ENCODE measurements at places on chromosomes 1 and 21. TPM values are rescaled to one million over a fixed set of nuclear protein-coding genes. Genes with fewer than 3 reads are reported as not detected.

- H3K27ac ChIP-seq: no peak overlapping the region
- no peak overlapping the region for H3K4me3 ChIP-seq
- H3K27me3 ChIP-seq: peaks cover 8% of the 10 kb centered on the region
- peaks cover 11% of the 10 kb centered on the region for H3K4me1 ChIP-seq
These were observed 20.2 kb upstream of the COL6A2 start for GRCh38 chr21:46077674-46078101.

DNA sequence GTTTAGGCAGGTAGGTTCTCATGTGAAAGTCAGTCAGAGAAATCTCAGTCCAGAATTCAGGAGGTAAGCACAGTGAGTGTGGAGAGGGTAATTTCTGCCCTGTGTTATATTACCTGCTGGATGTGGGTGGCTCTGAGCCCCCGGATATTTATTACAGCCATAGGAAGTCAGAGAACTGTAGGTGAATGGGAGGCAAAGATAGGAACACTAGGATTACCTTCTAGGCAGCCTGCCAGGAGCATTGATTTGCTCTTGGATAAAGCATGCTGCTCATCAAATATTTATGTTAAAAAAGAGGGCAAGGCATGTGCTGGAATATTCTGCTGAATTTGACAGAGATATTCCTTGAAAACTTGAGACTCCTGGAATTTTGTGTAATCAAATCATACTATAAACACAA lies 8.5 kb downstream of the GNG12 start:
- peaks cover 5% of the 10 kb centered on the region for H3K36me3 ChIP-seq
- no peaks in the 10 kb centered on the region for H3K27me3 ChIP-seq
- H3K27ac ChIP-seq: no peak overlapping the region
- peaks cover 5% of the 10 kb centered on the region for H3K4me1 ChIP-seq
- DNase-seq: no peak
- no peak overlapping the region for H3K4me3 ChIP-seq

DNA sequence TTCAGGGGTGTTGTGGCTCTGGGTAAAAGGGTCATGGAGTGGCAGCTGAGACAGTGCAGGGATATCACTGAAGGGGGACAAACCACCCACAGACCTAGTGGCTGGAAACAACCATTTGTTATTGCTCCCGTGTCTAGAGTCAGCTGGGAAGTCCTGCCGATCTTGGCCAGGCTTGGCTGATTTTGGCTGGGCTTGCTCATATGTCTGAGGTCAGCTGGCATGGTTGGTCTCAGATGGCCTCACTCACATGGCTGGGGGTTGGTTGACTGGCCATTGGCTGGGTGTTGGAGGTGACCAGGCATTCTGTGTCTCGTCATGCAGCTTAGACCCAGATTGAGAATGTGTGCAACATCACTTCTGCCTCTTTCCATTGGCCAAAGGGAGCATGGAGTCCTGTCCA lies 203.8 kb upstream of the POU3F1 start:
- H3K27ac ChIP-seq: no peak overlapping the region
- no peak overlapping the region for H3K4me3 ChIP-seq
- DNase-seq: no peak
- H3K4me1 ChIP-seq: peaks cover 6% of the 10 kb centered on the region
- no peaks in the 10 kb centered on the region for H3K36me3 ChIP-seq

- H3K4me1 ChIP-seq: peaks cover 12% of the 10 kb centered on the region
- no peak overlapping the region for H3K4me3 ChIP-seq
- H3K27ac ChIP-seq: no peak overlapping the region
- peaks cover 6% of the 10 kb centered on the region for H3K36me3 ChIP-seq
- no peak for DNase-seq
- H3K27me3 ChIP-seq: peaks cover 10% of the 10 kb centered on the region
These were observed 38.6 kb upstream of the TSPEAR start for GRCh38 chr21:44749759-44750674.

GRCh38 chr1:87121711-87122163 lies 206.9 kb upstream of the LMO4 start:
- peaks cover 9% of the 10 kb centered on the region for H3K4me1 ChIP-seq
- H3K4me3 ChIP-seq: no peak overlapping the region
- no peaks in the 10 kb centered on the region for H3K27me3 ChIP-seq
- DNase-seq: no peak
- H3K27ac ChIP-seq: no peak overlapping the region
- H3K36me3 ChIP-seq: no peaks in the 10 kb centered on the region

- H3K4me3 ChIP-seq: peak overlapping the region; percentile 73
- DNase-seq: peak; percentile 72
- H3K27ac ChIP-seq: no peak overlapping the region
- H3K4me1 ChIP-seq: peaks cover 30% of the 10 kb centered on the region
- H3K27me3 ChIP-seq: no peaks in the 10 kb centered on the region
These were observed 743 bp downstream of the PHF13 start for GRCh38 chr1:6614019-6614928.

DNA sequence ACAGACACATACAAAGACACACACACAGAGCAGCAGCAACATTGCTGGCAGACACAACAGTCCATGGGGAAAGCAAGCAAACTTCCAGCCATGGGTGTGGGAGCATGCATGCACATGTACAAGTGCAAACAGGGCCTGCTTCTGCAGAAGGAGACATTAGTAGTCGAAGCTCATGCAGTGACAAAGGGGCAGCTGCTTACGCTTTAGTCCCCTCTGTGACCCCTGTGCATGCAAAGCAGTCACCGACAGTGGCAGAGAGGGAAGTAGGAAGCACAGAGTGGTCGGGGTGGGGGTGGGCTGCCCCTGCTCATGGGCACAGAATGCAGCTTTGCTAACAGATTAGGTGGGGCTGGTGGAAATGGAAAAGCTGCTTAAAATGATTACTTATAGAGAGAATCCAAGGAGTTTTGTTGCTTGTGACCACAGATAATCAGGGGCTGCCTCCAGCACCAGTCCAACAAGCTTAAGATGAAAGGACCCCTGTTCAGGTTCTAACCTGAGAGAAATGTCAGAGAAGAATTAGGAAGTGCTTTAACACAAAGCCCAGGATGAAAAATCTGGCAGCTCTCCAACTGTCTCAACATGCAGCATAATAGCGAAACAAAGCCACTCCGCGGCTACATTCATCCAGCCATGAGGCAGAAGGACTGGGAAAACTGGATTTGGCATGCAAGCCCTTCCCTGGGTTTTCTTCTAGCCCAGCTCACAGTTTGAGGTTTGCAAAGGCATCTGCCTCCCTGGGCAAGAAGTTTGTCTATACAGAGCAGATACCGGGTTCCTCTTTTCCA lies 378.9 kb downstream of the KCNH1 start:
- H3K27ac ChIP-seq: peak overlapping the region; percentile 85
- peaks cover 31% of the 10 kb centered on the region for H3K4me1 ChIP-seq
- peak; percentile 66 for DNase-seq
- H3K4me3 ChIP-seq: peak overlapping the region; percentile 16
- no peaks in the 10 kb centered on the region for H3K36me3 ChIP-seq

DNA sequence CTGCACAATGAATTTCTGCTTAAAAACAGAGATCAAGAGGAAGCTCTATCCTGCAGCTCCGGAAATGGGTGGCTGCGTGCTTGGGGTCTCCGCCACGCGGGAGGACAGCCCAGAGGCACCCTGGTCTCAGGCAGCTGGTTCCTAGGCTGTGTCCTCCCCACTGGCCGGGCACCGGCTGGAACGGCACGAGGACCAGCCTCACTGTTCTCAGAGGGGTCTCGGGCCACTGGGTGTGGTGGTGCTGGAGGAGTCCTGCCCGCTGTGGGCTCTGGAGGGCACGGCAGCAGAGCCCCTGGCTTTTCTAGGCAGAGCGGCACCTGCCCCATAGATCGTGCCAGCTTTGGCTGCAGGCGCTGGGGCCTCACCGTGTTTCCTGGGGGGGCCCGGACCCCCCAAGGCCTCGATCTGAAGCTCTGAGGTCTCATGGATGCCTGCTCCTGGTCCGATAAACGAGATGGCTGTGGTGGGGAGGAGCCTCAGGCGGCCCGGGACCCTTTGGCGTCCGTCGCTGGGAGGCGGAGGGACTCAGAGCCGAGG lies 8.2 kb upstream of the RNF223 start:
- H3K27ac ChIP-seq: no peak overlapping the region
- no peak overlapping the region for H3K4me3 ChIP-seq
- peak; percentile 34 for DNase-seq
- H3K36me3 ChIP-seq: peaks cover 3% of the 10 kb centered on the region
- H3K4me1 ChIP-seq: peaks cover 4% of the 10 kb centered on the region

DNA sequence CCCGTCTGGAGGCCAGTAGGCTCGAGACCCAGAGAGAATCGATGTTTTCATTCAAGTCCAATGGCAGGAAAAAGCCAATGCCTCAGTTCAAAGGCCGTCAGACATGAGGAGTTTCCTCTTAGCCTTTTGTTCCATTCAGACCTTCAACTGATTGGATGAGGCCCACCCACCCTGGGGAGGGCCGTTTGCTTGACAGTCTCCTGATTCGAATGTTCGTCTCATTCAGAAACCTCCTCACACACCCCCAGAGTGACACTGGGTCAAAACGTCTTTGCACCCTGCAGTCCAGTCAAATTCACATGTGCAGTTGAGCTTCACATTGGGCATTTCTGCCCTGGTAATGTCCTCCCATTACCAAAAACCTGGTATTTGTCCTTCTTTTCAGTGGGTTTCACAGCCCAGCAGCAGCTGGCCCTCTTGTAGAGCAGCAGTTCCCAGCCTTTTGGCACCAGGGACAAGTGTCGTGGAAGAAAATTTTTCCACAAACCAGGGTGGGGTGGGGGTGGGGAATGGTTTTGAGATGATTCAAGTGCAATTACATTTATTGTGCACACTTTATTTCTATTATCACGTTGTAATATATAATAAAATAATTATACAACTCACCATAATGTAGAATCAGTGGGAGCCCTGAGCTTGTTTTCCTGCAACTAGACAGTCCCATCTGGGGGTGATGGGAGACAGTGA lies 40.1 kb downstream of the RSPH1 start:
- DNase-seq: no peak
- H3K27ac ChIP-seq: no peak overlapping the region
- H3K4me3 ChIP-seq: no peak overlapping the region

GRCh38 chr1:65725064-65725463 lies 67.6 kb upstream of the PDE4B start:
- no peak overlapping the region for H3K27ac ChIP-seq
- no peak for DNase-seq
- H3K4me1 ChIP-seq: no peaks in the 10 kb centered on the region
- H3K4me3 ChIP-seq: no peak overlapping the region
- no peaks in the 10 kb centered on the region for H3K36me3 ChIP-seq

GRCh38 chr1:29800522-29800956 lies 564.2 kb downstream of the PTPRU start:
- peaks cover 14% of the 10 kb centered on the region for H3K4me1 ChIP-seq
- no peak for DNase-seq
- no peak overlapping the region for H3K27ac ChIP-seq
- H3K36me3 ChIP-seq: no peaks in the 10 kb centered on the region
- H3K27me3 ChIP-seq: peaks cover 33% of the 10 kb centered on the region

DNA sequence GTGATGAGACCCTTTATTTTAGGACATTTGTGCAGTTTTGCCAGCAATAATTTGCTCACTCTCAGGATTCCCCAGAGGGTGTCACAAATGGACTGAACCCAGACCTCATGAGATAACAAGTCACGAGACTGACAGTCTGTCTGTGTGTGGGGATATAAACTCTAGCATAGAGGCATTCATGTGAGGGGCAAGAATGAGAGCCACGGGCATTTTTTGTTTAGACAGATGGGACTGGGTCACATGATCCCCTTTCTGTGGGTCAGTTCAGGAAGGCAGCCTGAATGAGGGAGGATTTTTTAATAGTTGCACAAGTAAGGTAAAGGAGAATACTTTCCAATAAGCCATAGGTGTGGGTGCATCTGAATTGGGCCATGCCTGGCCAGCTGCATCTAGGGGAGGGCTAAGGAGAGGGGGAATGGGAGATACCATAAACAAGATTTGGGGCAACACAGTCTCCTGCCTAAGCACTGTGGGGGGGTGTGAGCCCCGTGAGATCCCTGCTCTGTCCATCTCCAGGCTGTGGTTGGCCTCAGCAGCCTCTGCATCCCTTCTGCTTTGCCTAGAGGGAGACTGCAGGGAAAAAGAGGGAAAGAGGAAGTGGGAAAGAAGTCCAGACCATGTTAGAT lies 66.6 kb downstream of the NAV1 start:
- H3K36me3 ChIP-seq: no peaks in the 10 kb centered on the region
- no peak overlapping the region for H3K4me3 ChIP-seq
- H3K27me3 ChIP-seq: no peaks in the 10 kb centered on the region
- DNase-seq: no peak
- no peak overlapping the region for H3K27ac ChIP-seq

- H3K27me3 ChIP-seq: no peaks in the 10 kb centered on the region
- H3K36me3 ChIP-seq: peaks cover 18% of the 10 kb centered on the region
- DNase-seq: no peak
These were observed 9.9 kb downstream of the SNRPE start for GRCh38 chr1:203871114-203871880.

DNA sequence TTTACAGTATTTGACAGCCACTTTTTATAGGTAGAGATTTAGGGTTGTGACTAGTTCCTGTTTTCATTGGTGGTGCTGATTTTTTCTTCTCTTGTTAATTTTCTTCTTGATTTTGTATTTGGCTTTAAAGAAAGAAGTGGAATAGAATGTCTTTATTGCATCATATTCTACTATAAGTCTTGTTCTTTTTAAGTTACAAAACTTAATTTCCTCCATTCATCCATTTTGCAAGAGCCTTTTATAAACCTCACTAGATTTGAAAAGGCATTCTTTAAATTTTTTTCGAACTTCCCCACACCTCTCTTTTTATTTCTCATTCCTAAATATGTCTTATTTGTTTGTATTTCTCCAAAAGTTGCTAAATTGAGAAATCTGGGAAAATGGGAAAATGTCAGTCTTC lies 1368.6 kb upstream of the ADGRL4 start:
- H3K27me3 ChIP-seq: no peaks in the 10 kb centered on the region
- H3K4me3 ChIP-seq: no peak overlapping the region
- H3K27ac ChIP-seq: no peak overlapping the region

GRCh38 chr21:35810431-35810970 lies 249.8 kb downstream of the SETD4 start:
- H3K4me1 ChIP-seq: peaks cover 19% of the 10 kb centered on the region
- no peaks in the 10 kb centered on the region for H3K27me3 ChIP-seq
- H3K36me3 ChIP-seq: no peaks in the 10 kb centered on the region
- no peak for DNase-seq
- no peak overlapping the region for H3K27ac ChIP-seq
- H3K4me3 ChIP-seq: no peak overlapping the region

The CFAP126 gene
- total RNA-seq: not detected

The FMN2 gene
- total RNA-seq: 0.33 TPM

The HSPA6 gene
- 0.13 TPM for total RNA-seq

The CALML6 gene
- total RNA-seq: 1.9 TPM

The ERICH3 gene
- not detected for total RNA-seq

The CASZ1 gene
- total RNA-seq: 11.2 TPM

The VANGL2 gene
- total RNA-seq: 55.5 TPM

The UBAP2L gene
- total RNA-seq: 283 TPM

The LCE3D gene
- not detected for total RNA-seq

The ASPM gene
- total RNA-seq: 17.7 TPM

The E2F2 gene
- total RNA-seq: 4.8 TPM

The C1orf94 gene
- total RNA-seq: not detected

The NLRP3 gene
- 0.22 TPM for total RNA-seq

All from mesothelial cell of epicardium (in vitro differentiated cells).